ENCODE measurements at places on chromosomes 13 and 19.

DNA sequence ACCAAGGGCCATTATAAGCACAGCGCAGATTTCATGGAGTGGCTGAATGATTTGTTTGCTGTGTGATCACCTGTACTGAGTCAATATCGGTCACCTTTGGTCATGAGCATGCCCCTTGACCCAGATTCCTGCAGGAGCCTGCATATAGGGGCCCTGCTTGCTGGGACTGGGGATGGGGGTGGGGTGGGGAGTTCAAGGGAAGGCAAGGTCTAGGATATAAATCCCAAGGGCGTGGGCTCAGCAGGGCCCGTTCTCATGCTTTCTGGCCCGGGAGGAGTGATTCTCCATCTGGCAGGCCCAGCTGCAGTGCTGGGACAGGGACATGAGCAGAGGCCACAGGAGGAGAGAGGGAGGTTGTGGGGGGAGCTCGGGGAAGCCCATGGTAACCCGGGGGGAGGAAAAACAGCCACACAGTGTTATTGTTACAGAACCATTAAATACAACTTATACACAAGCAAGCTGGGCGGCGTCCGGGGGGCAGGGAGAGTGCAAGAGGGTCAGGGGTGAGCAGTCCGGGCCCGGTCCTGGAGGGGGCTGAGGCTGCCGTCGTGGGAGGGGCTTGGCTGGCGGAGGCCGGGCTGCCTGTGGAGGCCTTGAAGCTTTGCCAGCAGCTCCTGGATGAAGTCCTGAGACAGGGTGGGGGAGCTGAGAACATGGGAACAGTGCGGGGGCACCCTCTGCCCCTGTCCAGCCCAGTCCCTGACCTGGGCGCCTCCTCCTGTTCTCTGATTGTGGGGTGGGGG lies 5.2 kb downstream of the PPP1R14A start:
- no peak for DNase-seq

- no peak for DNase-seq
Measured at GRCh38 chr13:50412046-50412617, 396.9 kb downstream of the KCNRG start.

DNA sequence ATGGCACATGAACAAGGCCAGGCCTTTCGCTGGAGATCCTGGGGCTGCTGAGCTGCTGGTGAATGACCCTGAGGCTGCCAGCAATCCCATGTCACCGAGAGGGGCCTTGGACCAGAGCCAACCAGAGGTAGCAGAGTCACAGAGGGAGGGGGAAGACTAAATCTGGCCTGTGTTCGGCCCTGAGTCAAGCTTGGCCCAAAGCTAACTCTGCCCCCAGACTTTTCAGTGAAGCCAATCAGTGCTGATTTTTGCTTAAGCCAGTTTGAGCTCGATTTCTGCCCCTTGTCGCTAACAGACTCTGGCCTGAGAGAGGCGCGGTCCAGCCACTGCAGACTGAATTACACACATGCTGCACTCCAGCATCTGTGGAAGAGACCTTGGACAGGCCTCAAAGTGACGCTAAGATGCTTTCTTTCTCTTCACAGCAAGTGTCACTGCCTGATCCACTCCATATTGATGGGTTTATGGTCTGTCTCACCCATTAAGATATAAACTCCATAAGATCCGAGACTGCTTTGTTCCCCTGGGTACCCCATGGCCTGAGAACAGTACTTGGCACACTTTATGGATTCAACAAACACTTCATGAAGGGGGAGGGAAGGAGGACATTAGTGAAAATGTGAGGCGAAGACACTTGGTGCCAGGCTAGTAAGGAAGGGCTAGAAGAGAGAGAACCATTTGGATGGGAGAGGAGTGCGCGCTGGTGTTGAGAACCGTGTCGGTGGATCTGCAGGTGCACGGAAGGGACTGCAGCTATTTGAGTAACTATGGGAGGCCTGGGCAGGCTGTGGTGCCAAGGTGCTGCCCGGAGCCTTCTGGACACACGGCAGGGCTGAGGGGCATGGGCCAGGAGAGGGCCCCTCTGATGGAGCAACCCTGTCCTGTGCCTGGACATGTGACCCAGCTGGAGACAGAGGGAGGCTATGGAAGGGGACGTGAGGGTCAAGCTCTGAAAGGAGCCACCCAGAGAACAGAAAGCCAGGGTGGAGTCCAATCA lies 17.6 kb downstream of the RANBP3 start:
- DNase-seq: no peak

DNA sequence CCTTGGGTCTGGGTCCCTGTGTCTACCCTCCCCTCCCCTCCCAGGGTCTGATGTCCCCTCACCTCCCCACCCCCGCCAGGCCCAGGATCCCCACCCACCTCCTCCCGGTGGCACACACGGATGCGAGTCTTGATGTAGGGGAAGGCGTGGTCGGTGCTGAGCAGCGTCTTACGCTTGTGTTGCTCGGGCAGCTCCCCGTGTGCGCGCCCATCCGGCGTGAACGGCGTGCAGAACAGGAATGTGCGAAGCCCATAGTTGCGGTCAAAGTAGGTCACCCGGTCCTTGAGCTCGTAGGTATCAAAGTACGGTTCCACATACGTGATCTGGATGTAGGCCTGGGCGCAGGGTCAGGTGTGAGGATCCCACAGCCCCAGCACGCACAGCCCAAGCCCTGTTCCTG lies 4.4 kb upstream of the KANK2 start:
- no peak for DNase-seq

DNA sequence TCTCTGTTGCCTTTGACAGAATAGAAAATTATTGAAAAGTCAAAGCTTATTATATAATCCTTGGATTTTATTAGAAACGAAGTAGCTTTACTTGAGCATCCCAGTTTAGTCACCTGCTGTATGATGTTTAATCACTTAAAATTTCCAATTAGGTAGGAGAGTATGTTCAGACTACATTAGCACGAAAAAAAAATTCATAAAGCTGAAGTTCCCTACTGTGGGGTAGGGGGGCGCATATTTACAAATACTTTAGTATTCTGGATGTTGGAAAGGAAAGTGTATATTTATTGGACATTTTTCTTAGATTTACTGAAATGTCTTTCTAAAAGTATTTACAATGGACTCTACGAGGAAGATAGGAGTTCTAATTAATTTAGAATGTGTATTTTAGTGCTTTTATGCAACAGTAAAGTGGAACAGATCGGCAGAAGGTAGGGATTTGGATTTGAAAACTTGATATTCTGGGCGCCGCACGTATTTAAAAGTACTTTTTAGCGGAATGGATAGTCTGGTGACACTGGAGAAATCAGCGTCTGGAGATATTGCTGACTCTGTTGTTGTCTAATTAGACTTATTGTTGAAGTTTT lies 1.9 kb downstream of the CDK8 start:
- DNase-seq: no peak

- no peak for DNase-seq
Measured at GRCh38 chr13:99909836-99910619, 61.5 kb downstream of the ZIC5 start.

- no peak for DNase-seq
Measured at GRCh38 chr19:50590191-50590590, 22.0 kb upstream of the LRRC4B start.

- DNase-seq: no peak
Measured at GRCh38 chr19:10096615-10096963, 5.9 kb downstream of the ANGPTL6 start.

- DNase-seq: no peak
Measured at GRCh38 chr13:114063545-114064449, 68.6 kb downstream of the RASA3 start.

DNA sequence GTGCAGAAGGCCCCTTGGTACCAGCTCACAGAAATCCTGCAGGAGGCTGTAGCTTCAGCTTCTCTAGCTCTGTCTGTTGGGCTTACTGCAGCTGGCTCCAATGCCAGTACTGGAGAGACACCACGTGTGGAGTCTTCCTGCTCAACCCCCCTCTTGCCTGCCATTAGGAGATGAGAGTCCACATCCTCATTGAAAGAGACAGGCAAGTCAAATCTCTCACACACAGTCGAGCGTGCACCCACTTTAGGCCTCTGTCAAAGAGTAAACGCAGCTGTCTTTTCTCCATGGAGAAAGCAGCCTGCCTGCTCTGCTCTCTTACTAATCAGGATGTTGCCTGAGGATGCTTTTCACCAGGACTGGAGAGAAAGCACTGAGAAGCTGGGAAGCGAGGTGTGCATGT lies 523.0 kb upstream of the NBEA start:
- no peak for DNase-seq

- DNase-seq: no peak
Measured at GRCh38 chr13:106277484-106278154, 257.8 kb downstream of the EFNB2 start.

DNA sequence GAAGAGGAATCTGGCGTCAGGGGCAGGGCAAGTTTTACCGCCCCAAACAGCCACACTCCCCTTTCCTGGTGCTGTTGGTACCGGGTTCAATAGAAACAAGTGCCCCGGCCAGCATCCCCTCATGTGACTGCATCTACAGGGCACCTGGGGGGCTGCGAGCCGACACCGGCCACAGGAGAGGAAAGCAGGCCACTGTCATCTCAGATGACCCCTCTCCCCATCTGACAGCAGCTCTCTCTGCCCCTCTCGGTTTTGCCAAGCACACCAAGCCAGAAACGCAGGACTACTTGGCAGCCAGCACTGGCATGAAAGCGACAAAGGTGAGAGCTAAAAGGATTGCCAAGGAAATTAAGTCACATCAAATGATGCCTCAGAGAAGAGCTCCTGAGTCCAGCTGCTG lies 37.1 kb downstream of the MLLT1 start:
- no peak for DNase-seq

DNA sequence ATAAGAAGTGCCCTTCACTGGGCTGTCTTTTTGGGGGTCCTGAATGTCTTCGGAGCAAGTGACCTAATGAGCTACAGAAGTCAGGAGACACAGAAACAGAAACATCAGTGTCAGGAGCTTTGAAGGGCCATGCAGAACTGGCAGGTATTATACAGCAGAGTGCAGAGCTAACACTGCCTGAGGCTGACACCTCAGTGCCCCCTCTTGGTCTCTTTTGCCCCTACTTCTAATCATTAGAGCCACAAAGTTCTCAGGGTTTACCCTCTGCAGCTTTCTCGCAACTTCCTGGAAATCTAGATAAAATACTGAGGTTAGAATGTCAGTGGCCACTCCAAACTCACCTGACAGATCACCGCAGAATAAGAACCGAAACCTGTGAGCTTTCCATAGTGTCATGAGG lies 172.7 kb downstream of the B3GLCT start:
- no peak for DNase-seq

DNA sequence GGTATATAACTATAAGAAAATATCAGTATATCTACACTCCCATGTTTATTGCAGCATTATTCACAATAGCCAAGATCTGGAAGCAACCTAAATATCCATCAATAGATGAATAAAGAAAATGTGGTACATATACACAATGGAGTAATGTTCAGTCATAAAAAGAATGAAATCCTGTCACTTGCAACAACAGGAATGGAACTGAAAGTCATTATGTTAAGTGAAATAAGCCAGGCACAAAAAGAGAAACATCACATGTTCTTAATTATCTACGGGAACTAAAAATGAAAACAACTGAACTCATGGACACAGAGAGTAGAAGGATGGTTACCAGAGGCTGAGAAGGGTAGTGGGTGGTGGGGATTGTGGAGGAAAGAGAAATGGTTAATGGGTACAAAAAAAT lies 665.2 kb downstream of the TBC1D4 start:
- DNase-seq: no peak

DNA sequence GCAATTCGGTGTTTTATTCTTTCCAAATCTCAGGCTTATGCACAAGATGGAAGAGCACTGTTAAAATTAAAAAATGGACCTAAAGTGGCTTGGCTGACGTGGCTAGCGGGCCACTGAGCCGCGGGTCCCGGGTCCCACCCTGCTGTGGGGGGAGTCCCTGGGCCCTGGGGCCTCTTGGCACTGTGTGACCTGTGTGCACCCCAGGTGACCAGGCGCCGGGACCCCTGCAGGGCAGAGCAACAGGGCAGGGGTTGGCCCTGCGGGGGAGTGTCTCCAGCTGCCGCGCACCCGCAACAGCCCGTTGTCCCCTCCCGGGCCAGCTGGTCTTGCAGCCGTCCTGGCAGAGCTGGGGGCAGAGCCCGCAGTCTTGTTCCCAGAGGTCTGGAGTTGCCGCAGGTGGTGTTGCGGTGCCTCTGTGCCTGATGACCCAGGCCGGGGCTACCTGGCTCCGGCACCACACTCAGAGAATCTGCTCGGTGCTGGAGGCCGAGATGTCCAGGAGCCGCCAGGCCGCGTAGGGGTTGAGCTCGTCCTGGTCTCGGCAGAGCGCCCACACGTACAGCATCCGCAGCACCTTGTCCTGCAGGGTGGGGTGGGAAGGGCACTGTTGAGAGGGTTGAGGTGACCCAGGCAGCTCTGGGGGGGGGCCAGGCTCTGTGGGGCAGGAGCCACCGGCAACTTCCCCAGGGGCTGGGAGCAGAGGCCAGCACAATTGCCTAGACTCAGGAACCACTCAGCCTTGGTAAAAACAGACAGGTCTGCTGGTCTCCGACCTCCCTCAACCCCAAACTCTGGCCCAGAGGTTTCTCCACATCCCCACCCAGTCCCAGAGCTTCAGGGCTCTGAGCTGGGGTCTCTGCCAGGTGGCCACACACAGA lies 1.0 kb upstream of the CTXN1 start:
- DNase-seq: no peak

DNA sequence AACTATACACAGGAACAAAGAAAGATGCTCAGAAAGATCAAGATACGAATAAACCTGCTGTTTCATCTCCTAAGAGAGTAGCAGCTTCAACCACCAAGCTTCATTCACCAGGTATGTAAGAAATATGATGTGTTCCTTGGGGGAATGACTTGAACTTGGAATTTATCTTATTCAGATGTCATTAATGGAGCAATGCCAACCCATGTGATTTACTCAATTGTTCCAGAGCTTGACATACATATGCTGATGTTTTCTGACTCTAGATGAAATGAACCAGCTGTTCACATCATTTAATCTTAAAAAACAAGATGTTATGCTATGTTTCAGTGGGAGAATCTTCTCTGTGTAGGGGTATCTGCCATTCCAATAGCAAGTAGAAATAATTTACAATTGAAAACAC lies 270.9 kb downstream of the SLC7A1 start:
- DNase-seq: no peak

DNA sequence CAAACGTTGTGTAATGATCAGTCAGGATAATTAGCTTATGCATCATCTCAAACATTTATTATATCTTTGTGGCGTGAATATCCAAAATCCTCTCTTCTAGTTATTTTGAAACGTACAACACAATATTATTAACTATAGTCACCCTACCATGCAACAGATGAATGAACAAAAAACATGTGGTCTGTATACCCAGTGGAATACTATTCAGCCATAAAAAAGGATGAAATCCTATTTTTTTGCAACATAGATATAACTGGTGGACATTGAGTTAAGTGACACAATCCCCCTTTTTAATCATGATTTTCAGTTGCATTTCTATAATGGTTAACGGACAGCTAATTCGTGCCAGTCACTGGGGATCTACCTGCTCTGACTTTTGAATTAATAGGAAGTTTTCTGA lies 145.6 kb downstream of the SOX1 start:
- DNase-seq: no peak

DNA sequence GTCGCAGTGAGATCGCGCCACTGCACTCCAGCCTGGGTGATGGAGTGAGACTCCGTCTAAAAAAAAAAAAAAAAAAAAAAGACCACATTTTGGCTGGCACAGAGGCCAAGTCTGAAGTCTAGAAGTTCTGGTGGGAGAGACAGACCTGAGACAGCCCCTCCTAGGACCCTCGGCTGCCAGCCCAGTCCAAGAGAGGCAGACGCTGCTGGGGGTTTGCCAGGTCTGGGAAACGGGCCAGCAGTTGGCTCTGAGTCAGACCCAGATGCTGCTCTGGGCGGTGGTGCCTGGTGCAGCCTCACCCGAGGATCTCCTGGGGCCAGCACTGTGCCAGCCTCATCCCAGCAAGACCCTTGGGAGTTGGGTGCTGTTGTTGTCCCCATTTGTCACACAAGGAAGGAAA lies 5.8 kb downstream of the FCHO1 start:
- no peak for DNase-seq

Measured in CD4-positive, alpha-beta T cell treated with Interleukin-10 for 1 hour (primary cell).